CD4-positive, alpha-beta memory T cell (primary cell): ENCODE measurements at places on chromosomes 13 and 19. TPM values are rescaled to one million over a fixed set of nuclear protein-coding genes. Genes with fewer than 3 reads are reported as not detected.

Gene LMTK3
- 18.5 TPM for total RNA-seq

Gene CLC
- total RNA-seq, result 0.58 TPM

Gene CLPTM1
- 85.1 TPM for total RNA-seq

Gene TJP3
- 21.1 TPM for total RNA-seq

Gene GPR12
- not detected for total RNA-seq

Gene DCLK1
- total RNA-seq, result not detected

Gene ZNF581
- total RNA-seq, result 21.2 TPM

Gene ACP7
- total RNA-seq, result not detected

Gene ANGPTL8
- total RNA-seq, result not detected

Gene ELOF1
- 46.0 TPM for total RNA-seq

Gene KCTD12
- total RNA-seq, result 9.3 TPM

Gene ONECUT3
- not detected for total RNA-seq

Gene DAND5
- not detected for total RNA-seq

- no peak overlapping the region for H3K4me3 ChIP-seq
- no peaks in the 10 kb centered on the region for H3K27me3 ChIP-seq
- H3K36me3 ChIP-seq, result no peaks in the 10 kb centered on the region
- no peak for DNase-seq
- no peak overlapping the region for H3K27ac ChIP-seq
These were observed 275.6 kb downstream of the DCLK1 start for GRCh38 chr13:35855531-35856019.

- no peak overlapping the region for H3K27ac ChIP-seq
- H3K27me3 ChIP-seq, result no peaks in the 10 kb centered on the region
- H3K36me3 ChIP-seq, result no peaks in the 10 kb centered on the region
- no peak overlapping the region for H3K4me3 ChIP-seq
- DNase-seq, result no peak
These were observed 60.1 kb downstream of the DACH1 start for GRCh38 chr13:71806886-71807285.

DNA sequence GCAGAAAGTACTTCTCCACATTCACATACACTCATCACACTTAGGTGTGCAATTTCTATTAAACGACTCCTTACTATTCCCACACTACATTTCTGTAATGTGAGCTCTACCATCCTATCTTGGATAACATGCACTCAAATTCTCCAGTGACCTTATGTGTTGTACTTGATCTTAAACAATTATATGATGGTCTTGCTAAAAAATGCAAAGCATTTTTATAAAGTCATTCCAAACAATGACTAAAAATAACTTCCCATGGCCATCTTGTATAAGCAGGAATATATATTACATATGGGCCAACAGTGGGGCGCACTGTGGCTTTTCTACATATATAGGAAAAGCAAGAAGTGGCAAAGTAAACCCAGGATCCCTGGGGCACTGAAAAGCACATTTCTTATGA is 155.5 kb downstream of the FLT1 start:
- H3K36me3 ChIP-seq, result no peaks in the 10 kb centered on the region
- H3K4me1 ChIP-seq, result no peaks in the 10 kb centered on the region
- DNase-seq, result no peak
- H3K27ac ChIP-seq, result no peak overlapping the region
- no peaks in the 10 kb centered on the region for H3K27me3 ChIP-seq

DNA sequence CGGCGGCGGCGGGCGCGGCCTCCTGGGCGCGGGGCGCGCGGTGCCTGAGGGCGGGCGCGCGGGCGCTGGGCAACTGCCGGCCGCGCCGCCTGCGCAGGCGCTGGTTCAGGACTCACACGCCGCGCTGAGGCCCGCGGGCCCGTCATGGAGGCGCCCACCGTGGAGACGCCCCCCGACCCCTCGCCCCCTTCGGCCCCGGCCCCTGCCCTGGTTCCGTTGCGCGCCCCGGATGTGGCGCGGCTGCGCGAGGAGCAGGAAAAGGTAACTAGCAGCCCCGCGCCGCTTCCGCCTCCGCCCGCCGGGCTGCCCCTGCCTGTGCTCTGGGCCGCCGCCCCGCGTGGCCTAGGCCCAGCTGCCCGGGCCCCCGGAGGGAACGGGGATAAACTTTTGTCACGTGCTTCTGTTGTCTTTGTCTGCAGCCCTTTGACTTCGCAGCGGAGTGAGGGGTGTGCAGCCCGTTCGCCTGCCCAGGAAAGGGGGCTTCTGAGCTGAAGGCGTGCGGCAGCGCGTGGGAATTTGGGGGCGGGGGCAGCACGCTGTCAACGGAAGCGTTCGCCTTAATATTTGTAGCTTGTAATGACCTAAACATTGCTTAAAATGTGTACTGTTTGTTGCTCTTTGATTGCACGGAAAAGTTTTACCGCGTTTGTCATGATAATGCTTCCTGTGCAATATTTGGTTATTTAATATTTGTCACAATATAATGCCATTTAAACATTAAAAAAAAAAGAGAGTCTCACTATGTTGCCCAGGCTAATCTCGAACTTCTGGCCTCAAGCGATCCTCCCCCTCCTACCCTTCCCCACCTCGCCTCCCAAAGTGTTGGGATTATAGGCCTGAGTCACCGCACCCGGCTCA is 594 bp downstream of the URI1 start:
- no peaks in the 10 kb centered on the region for H3K27me3 ChIP-seq
- DNase-seq, result peak; percentile 74
- H3K4me1 ChIP-seq, result peaks cover 57% of the 10 kb centered on the region
- no peaks in the 10 kb centered on the region for H3K36me3 ChIP-seq

- H3K4me1 ChIP-seq, result peaks cover 12% of the 10 kb centered on the region
- no peak for DNase-seq
- no peak overlapping the region for H3K27ac ChIP-seq
- H3K36me3 ChIP-seq, result no peaks in the 10 kb centered on the region
- H3K27me3 ChIP-seq, result no peaks in the 10 kb centered on the region
- H3K4me3 ChIP-seq, result no peak overlapping the region
These were observed 4.5 kb upstream of the ELOF1 start for GRCh38 chr19:11563532-11563931.

- H3K36me3 ChIP-seq, result no peaks in the 10 kb centered on the region
- H3K27me3 ChIP-seq, result no peaks in the 10 kb centered on the region
- H3K4me3 ChIP-seq, result no peak overlapping the region
- no peak overlapping the region for H3K27ac ChIP-seq
These were observed 7.6 kb upstream of the HMG20B start for GRCh38 chr19:3565139-3565538.

DNA sequence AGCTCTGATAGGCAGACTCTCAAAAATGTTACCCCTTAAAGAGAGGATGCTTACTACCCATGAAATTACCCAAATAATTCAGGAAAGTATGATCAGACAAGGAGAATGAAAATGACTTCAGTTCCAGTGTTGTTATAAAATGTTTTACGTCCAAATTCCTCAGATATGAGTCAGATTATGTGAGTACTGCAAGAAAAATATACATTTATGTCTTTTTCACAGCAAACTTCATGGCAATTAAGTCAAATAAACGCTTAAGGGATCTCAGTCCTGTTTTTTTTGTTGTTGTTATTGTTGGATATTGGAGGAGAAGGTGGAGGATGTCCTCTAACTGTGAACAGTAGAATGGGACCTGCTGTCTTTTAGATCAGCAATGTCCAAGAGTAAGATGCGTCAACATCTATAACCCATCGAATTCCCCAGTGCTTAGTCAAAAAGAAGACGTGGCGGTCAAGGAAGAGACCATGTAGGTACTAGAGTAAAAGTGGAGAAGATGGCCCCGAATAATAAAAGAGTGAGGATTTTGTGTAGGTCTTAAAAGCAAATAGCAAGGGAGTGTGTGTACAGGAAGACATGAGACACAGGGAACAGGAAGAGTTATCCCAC is 215.4 kb upstream of the IRS2 start:
- H3K4me1 ChIP-seq, result no peaks in the 10 kb centered on the region
- no peaks in the 10 kb centered on the region for H3K27me3 ChIP-seq
- H3K27ac ChIP-seq, result no peak overlapping the region

- H3K27me3 ChIP-seq, result no peaks in the 10 kb centered on the region
- no peak for DNase-seq
- no peaks in the 10 kb centered on the region for H3K36me3 ChIP-seq
- H3K4me1 ChIP-seq, result no peaks in the 10 kb centered on the region
- H3K27ac ChIP-seq, result no peak overlapping the region
These were observed 77.7 kb downstream of the COL4A1 start for GRCh38 chr13:110228936-110229904.

GRCh38 chr13:19597523-19597922 is 35.9 kb upstream of the MPHOSPH8 start:
- no peaks in the 10 kb centered on the region for H3K36me3 ChIP-seq
- H3K27ac ChIP-seq, result no peak overlapping the region
- no peaks in the 10 kb centered on the region for H3K4me1 ChIP-seq
- no peak overlapping the region for H3K4me3 ChIP-seq

DNA sequence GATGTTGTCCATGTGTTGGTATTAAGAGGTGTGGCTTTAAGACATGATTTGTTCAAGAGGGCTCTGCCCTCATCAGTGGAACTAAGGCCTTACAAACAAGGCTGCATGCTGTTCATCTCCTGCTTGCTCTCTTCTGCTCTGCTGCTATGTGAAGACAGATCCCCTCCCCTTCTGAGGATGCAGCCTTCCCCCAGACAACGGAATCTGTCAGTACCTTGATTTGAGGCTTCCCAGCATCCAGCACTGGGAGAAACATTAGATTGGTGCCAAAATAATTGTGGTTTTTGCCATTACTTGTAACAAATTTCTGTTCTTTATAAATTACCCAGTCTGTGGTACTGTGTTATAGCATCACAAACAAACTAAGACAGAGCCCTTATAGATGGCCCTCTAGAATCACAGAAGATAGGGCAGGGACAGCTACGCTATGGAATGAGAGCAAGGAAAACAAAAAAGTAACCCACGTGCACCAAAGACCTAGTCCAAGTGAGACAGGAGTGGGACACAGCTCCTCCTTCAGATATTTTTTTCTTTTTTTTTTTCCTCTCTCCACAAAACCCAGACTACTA is 151.5 kb upstream of the RXFP2 start:
- no peaks in the 10 kb centered on the region for H3K4me1 ChIP-seq
- no peak for DNase-seq
- no peaks in the 10 kb centered on the region for H3K27me3 ChIP-seq
- H3K36me3 ChIP-seq, result no peaks in the 10 kb centered on the region
- no peak overlapping the region for H3K27ac ChIP-seq

DNA sequence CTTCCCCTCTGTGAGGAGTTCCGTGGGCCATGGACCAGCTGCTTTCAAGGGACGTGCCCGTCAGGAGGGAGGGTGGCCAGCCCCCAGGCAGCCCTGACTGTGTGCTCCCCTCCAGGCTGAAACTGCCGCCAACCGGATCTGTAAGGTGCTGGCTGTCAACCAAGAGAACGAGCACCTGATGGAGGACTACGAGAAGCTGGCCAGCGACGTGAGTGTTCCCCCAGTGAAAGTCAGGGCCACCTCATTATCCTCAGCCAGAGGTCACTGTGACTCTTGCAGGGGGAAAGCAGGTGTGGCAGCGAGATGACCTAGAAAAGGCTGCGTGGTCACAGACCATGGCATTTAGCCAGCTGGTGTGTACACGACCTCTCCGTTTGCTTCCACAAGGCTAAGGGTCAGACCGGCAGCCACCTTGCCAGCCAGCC is 29.9 kb downstream of the CAPN12 start:
- peaks cover 56% of the 10 kb centered on the region for H3K36me3 ChIP-seq
- DNase-seq, result no peak
- H3K27ac ChIP-seq, result no peak overlapping the region

- peak; percentile 55 for DNase-seq
- no peak within 1 kb of the TSS for H3K4me3 ChIP-seq
- H3K27me3 ChIP-seq, result no peaks in the 10 kb centered on the region
- H3K36me3 ChIP-seq, result no peaks in the 10 kb centered on the region
These were observed at the start of gene ZNF135 for GRCh38 chr19:58059003-58059670. Gene ZNF135 (plus strand): TSS chr19:58059282. CDS start chr19:58060003, 721 bp downstream.

DNA sequence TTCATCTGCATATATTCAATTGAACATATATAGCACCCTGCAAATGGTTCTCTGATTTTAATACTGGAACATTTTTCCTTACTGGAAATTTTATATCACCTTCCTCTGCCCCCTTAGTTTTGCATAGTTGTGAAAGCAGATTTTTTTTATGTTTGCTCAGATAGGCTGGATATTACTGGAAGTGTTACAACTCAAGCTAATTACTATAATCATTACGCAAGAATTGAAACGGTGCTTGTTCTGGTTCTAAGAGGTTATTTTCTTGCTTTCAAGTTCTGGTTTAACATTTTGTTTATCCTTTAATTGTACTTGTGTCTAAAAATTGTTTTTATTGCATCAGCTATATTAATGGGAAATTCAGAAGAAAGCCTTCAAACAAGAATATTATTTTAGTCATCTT is 95.6 kb upstream of the MYO16 start:
- no peaks in the 10 kb centered on the region for H3K36me3 ChIP-seq
- H3K4me3 ChIP-seq, result no peak overlapping the region
- H3K27me3 ChIP-seq, result no peaks in the 10 kb centered on the region
- H3K27ac ChIP-seq, result no peak overlapping the region

GRCh38 chr13:95784161-95784899 is 107.4 kb downstream of the DNAJC3 start:
- H3K4me3 ChIP-seq, result no peak overlapping the region
- H3K36me3 ChIP-seq, result peaks cover 23% of the 10 kb centered on the region
- no peak overlapping the region for H3K27ac ChIP-seq
- no peaks in the 10 kb centered on the region for H3K4me1 ChIP-seq
- no peaks in the 10 kb centered on the region for H3K27me3 ChIP-seq

DNA sequence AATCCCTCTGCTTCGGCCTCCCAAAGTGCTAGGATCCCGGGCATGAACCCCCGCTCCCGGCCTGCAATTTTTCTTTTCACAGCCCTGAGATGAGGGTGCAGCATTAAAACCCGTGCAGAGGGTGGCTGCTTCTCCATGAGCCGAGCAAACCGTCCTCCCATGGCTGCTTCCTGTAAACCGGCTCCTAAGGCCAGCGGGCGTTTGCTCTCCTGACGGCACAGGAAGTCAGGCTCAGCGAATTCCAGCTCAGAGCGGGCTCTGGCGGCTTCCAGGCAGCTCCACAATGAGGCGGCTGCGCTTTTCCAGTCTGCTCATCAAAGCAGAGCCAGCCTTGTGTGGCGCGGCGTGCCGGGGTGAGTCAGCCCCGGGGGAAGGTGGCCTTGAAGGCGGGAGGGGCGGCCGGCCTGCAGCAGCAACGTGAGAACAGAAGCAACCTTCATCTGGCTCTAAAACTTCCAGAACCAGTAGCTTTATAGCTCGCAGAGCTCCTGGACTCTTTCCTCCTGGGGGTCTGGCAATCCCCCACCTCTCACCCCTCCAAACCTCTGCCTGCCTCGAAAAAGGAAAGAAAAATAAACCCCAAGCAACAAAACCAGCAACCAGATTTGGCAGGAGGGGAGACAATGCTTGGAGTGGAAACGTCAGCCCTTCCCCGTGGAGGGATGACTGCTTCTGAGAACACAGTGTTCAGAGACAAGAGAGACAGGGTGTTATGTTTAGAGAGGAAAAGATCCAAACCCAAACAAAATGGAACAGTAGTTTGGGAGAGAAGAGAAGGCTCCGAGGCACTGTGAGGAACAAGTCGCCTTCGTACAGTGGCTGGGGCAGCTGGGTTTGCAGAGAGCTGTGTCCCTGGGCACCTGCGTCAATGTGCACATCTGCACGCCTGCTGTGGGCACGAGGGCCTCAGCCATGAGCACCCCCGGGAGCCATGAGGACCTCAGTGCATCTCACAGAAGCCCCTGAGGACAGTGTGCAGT is 67.8 kb downstream of the GADD45B start:
- peak; percentile 28 for DNase-seq
- H3K4me3 ChIP-seq, result peak overlapping the region; percentile 34
- H3K27me3 ChIP-seq, result no peaks in the 10 kb centered on the region
- no peaks in the 10 kb centered on the region for H3K36me3 ChIP-seq
- no peak overlapping the region for H3K27ac ChIP-seq
